HS-27A (cell line): ENCODE measurements at places on chromosomes 7 and 10.

DNA sequence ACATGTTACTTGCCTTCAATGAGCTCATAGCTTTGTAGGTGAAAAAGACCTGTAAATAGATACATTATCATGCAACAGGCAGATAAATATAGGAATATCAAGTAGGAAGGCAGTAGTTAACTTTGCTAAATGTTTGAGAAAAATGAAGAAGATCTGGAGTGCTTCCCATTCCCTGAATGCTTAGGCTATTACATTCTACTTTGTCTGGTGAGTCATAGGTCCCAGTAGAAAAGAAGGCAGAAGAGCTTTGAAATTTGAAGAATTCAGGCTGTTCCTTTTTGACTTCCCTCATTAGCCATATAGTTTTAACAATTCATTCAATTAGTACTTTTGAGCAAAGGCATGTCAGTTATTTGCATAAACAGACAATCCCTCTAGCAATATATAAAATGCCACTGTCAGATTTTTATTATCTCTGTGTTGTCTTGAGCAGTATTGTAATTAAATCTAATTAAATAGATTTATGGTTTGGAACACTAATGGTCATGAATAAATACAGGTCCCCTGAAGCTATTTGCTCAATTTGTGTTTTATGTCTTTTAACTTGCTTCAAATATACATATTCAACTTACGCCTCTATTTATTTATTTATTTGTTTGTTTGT is 875.0 kb downstream of the REEP3 start:
- DNase-seq, result no peak

DNA sequence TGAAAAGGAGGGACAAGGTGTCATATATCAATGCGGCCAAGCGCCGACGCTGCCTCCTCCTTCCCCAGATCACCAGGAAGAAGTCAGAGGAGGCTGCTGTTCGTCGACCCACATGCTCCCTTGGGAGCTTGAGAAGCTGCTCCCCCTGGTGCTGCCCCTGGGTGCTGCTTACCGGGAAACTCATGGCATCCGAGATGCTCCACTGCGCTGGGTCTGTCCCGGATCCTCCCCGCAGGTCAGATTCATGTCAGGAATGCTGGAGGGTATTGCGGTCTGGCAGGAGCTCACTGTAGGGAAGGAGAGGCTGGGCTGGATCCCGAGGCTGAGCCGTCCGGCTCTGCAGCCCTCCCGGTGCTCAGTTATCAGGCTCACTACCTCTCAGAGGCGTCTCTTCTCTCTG is 123.7 kb upstream of the FAM20C start:
- DNase-seq, result no peak

DNA sequence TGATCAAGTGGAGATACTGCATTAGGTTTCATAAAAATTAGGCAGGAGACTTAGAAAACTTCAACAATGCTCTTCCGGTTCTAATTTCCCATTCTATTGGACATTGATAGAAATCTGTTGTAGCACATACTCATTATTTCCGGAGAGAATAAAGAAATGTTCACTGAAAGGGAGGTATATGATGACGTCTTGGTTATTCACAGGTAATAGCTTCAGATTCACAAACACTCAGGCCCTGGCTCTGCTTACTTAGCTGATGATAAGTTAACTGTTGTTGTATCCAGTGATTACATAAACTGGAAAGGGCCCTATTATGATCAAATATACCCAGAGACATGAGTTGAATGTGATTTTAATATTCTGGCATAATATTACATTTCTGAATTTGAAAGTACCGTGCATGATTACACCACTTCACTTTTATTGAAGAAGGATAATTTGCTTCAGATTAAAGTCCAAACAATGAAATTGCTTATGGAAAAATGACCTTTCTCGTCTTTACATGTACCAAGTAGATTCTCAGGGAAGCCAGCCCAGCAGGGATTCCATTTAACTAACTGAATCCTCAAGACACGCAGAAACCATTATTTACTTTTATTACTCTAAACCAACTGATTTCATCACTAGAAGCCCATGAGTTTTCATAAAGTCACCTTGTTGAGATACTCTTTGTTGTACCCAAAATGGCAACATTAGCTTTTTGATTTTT is 288.0 kb upstream of the PITRM1 start:
- no peak for DNase-seq

DNA sequence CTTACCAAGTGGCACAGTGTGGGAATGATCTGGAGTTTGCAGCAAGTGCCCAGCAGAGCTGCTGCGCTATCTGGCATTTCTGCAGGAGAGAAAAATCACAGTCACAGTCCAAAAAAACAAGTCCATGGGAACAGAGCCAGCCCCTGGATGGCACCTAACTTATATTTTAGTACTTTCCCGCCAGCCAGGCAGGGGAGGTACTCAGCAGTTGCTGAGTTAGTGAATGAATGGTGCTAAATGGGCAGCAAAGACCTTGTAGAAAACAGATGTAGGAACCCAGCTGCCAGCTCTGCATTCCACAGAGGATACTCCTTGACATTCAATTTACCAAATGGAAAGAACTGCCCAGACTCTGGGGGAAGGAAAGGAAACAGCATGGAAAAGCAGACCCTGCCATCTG is 54.5 kb downstream of the GSDME start:
- no peak for DNase-seq

- DNase-seq, result no peak
These were observed 109.7 kb downstream of the NT5C2 start for GRCh38 chr10:103083266-103083976.

GRCh38 chr7:83427884-83428283 is 221.1 kb downstream of the SEMA3E start:
- no peak for DNase-seq

DNA sequence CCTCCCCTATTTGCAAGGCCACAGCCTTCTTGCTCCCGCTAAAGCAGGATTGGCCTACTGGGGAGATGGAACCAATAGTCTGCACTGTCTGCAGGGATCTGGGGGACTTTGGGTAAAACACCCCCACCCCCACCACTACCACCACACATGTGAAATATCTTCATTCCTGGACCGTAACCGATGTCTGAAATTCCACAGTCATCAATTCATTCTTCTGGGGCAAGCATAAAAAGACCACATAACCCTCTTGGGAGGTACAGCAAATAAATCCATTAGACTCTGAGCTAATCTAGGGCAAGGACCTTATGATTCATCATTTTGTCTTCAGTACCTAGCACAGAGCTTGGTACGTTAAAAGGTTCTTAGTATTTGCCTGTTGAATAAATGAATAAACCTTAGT is 307.8 kb downstream of the GPAM start:
- no peak for DNase-seq

GRCh38 chr7:117402109-117402508 is 25.2 kb downstream of the ASZ1 start:
- DNase-seq, result peak; percentile 20

- no peak for DNase-seq
These were observed 26.1 kb upstream of the C10orf53 start for GRCh38 chr10:49653273-49653929.

DNA sequence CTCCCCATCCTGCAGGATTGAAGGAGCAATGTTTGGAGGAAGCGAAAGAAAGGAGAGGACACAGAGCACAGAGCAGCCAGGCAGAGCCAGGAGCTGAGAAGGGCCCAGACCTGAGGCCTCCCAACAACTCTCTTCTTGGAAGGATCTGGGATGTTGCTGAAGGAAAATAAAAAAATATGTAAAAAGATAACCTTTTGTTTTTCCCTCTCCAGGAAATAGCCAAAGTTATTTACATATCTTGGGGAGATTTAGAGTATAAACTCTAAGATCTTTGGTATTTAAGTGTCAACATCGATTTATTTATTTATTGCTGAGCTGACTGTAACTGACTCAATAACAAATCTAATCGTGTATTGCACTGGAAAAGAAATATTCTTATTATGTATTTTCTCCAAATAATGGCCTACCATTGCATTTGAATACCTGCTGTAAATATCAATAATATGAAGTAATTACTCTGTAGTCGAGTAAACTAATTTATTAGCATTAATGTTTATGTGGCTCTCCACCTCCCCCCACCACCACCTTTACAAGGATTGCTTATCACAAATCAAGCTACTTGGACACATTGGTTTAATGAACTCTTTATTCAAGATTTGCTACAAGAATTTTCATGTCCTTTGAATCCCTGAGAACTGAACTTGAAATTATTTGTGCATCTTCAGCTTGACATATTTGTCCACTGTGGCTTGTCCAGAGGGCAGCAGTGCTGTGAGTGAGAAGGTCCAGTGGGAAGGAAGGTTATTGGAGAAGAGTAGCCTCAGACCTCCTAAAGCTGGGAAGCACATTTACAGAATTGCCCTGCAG is 1.8 kb upstream of the HOXA11 start:
- no peak for DNase-seq

GRCh38 chr7:28647076-28647421 is 234.7 kb downstream of the CREB5 start:
- no peak for DNase-seq

- no peak for DNase-seq
These were observed 101.8 kb downstream of the SAMD9 start for GRCh38 chr7:93015779-93016481.

- DNase-seq, result no peak
These were observed 17.0 kb downstream of the TRA2A start for GRCh38 chr7:23514755-23515154.

GRCh38 chr7:95424716-95425115 is 10.1 kb downstream of the PON2 start:
- DNase-seq, result no peak

GRCh38 chr7:107384025-107384424 is 85.8 kb upstream of the GPR22 start:
- no peak for DNase-seq

DNA sequence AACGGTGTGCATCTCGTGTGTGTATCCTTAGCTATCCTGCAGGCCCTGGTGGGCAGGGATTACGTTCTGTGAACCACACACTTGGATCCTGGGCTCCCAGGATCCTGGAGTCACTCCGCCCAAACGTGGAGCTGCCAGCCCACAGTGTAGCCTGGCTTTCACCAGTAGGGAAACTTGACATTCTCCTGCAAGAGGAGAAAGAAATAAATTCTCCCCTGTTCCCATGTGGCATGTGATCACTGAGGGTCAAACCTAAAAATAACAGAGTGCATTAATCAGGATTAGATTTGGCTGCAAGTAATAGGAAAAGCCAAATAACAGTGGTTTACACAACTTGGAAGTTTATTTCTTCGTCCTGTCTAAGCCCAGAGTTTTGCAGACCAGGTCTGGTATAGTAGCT is 32.3 kb downstream of the PALD1 start:
- DNase-seq, result no peak

DNA sequence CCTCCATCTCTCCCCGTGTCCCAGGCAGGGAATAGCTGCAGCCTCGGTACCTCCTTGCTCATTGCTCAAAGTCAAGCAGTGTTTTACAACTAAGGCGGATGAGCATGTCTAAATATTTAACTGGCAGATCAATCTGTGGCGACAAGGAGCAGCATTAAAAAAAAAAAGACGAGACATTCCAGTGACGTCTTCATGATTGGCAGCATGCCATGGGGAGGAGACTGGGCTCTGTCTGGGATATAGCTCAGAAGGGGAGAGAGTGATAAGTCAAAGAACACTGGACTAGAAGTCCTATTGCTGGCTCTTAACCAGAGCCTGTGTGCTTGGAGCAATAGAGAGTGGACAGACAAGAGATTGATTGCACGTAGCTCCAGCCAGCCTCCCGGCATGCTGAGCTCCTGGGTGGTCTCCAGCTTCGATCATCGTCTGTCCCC is 287.5 kb upstream of the PODXL start:
- no peak for DNase-seq

GRCh38 chr10:57776688-57777432 is 490.8 kb downstream of the IPMK start:
- DNase-seq, result no peak

- no peak for DNase-seq
These were observed 83.2 kb downstream of the SLC16A9 start for GRCh38 chr10:59626523-59626869.

GRCh38 chr7:155322530-155322929 is 24.9 kb downstream of the INSIG1 start:
- no peak for DNase-seq

- DNase-seq, result peak; percentile 42
These were observed 46.4 kb upstream of the TMEM72 start for GRCh38 chr10:44864637-44865288.

GRCh38 chr10:63515002-63515763 is 6.0 kb upstream of the REEP3 start:
- no peak for DNase-seq

DNA sequence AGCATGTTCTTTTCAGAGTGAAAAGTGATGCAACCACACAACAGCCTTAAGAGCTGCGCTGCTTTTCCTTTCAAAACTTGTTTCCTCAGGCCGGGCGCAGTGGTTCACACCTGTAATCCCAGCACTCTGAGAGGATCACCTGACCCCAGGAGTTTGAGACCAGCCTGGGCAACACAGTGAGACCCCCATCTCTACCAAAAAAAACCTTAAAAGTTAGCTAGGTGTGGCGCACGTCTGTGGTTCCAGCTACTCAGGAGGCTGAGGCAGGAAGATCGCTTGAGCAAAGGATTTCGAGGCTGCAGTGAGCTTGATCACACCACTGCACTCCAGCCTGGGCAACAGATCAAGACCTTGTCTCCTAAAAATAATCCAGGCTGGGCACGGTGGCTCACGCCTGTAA is 2.0 kb downstream of the COX19 start:
- DNase-seq, result no peak

GRCh38 chr10:99766302-99766681 is 16.1 kb upstream of the ABCC2 start:
- DNase-seq, result no peak

- no peak for DNase-seq
These were observed 11.0 kb downstream of the CALHM2 start for GRCh38 chr10:103441206-103441605.

GRCh38 chr10:12945690-12946359 is 55.7 kb downstream of the CCDC3 start:
- DNase-seq, result no peak

GRCh38 chr7:157979636-157980340 is 607.8 kb downstream of the PTPRN2 start:
- DNase-seq, result no peak

DNA sequence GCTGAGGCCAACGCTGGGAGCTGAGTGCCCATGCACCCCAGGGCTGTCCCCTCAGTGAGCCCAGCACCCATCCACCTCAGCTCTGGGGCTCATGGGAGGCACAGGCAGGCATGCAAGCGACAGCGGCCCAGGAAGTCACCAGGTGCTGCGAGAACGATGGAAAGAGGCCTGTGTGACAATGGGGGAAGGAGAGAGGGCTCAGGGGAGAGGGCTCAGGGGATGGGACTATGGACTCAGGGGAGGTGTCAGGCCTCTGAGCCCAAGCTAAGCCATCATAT is 292.5 kb downstream of the WDR37 start:
- no peak for DNase-seq

GRCh38 chr7:12137283-12137682 is 73.8 kb upstream of the TMEM106B start:
- DNase-seq, result no peak

DNA sequence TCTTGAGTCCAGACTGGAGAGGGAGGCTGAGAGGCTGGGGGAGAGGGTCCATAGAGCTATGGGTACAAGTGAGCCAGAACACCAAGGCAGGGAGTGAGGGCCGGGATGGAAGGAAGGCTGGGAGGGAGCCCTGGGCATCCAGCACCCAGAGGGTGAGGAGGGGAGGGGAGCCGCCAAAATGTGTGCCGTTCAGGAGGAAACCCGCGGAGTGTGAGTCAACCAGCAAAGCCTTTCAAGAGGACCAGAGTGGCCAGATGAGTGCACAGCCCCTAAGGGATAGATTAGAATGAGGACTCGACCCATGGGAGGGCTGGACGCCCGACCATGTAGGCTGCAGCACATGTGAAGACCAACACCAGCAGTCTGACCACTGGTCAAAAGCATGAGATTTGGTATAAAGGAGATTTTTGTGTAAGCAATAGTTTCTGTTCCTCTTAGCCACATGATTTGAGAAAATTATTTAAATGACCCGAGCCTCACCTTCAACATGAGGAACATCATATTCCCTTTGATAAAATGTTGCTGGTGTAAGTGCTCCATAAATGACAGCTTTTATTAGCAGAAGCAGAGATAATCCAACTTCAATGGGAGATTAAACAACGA is 179.7 kb upstream of the GRB10 start:
- no peak for DNase-seq
